ENCODE measurements at places on chromosomes 1 and 21.

GRCh38 chr1:19034721-19035120 is 78.2 kb upstream of the IFFO2 start:
- no peak overlapping the region for H3K27ac ChIP-seq
- no peak for DNase-seq
- H3K4me1 ChIP-seq: no peaks in the 10 kb centered on the region
- H3K36me3 ChIP-seq: no peaks in the 10 kb centered on the region

- no peak overlapping the region for H3K4me3 ChIP-seq
- H3K27me3 ChIP-seq: no peaks in the 10 kb centered on the region
- no peak for DNase-seq
- H3K4me1 ChIP-seq: no peaks in the 10 kb centered on the region
- H3K36me3 ChIP-seq: no peaks in the 10 kb centered on the region
Measured at GRCh38 chr1:29639156-29639736, 402.9 kb downstream of the PTPRU start.

DNA sequence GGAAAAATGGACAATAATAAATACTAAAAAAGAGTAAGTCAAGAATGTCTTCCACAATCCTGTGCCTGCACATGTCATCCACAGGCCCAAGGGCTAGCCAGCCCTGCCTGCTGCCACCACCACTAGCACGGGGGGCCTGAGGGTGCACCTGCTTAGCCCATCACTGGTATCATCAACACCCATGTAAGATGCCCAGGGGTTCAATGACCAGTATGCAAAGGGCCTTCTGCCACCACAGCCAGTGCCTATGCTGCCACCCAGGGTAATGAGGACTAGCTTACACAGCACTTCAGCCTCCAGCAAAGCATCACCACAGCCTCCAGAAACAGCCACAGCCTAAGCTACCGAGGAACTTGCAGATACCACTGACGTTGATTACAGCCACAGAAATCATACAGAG is 46.3 kb downstream of the POFUT2 start:
- H3K27me3 ChIP-seq: peaks cover 12% of the 10 kb centered on the region
- no peaks in the 10 kb centered on the region for H3K4me1 ChIP-seq
- peaks cover 16% of the 10 kb centered on the region for H3K36me3 ChIP-seq
- H3K4me3 ChIP-seq: no peak overlapping the region

DNA sequence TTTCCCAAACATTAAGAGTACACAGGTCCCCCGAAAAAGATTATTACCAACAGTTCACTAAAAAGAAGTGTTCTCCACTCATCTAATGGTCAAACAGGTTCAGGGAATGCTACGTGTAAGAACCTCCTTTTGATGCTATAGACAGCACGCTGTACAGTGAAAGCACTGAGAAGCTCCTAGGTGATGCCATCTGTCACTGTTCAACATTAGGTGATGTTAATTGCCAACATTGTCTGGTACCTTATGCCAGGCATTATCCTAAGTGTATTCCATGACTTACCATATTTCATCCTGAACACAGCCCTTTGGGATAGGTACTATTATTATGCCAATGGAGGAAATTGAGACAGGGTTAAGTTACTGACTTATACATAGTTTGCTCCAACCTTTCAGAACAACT is 82.1 kb downstream of the DAB1 start:
- no peak overlapping the region for H3K4me3 ChIP-seq
- no peaks in the 10 kb centered on the region for H3K27me3 ChIP-seq
- H3K27ac ChIP-seq: no peak overlapping the region
- DNase-seq: no peak
- no peaks in the 10 kb centered on the region for H3K36me3 ChIP-seq

- no peak overlapping the region for H3K27ac ChIP-seq
- no peaks in the 10 kb centered on the region for H3K4me1 ChIP-seq
- H3K27me3 ChIP-seq: no peaks in the 10 kb centered on the region
- no peak overlapping the region for H3K4me3 ChIP-seq
- DNase-seq: no peak
Measured at GRCh38 chr1:239260842-239261241, 125.5 kb upstream of the CHRM3 start.
